ENCODE measurements at places on chromosomes 3 and 15.

GRCh38 chr3:59660376-59660775 lies 610.6 kb upstream of the CFAP20DC start:
- no peak for DNase-seq

DNA sequence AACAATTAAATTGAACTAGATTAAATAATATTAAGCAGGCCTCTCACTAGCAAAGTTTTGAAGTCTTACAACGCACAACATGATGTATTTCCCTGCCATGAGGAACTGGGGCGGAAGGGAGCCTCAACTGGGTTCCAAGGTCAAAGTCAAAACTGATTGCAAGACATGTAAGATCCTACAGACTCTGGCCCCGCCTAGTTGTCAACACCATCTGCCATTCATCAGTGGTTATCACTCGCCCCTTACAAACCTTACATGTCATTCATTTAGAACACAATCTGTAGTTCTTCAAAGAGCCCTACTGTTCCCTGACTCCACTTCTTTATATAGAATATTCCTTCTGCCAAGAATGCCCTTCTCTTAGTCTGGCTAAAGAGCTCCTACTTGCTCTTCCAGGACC lies 10.0 kb downstream of the ATP13A3 start:
- no peak for DNase-seq

GRCh38 chr3:186532598-186533072 lies 11.5 kb downstream of the CRYGS start:
- DNase-seq = no peak

DNA sequence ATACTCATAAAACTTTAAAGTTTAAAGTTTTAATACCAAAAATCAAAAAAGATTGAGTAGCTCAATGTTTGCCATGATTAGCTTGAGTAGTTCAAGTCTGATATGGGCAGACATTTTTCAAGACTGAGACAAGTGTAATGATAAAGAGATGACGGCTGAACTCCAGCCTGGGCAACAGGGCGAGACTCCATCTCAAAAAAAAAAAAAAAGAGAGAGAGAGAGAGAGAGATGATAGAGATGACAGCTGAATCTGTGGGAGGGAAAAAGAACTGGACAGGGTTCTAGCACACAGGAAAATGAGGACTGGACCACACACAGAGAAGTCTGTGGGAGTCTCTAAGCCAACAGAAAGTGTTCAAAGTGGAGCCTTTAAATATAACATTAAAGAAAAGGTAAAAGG lies 25.2 kb downstream of the CEP152 start:
- no peak for DNase-seq
